ENCODE measurements at places on chromosomes 1 and 21.

- no peak for DNase-seq
These were observed 6.2 kb upstream of the MTMR11 start for GRCh38 chr1:149942885-149943284.

- DNase-seq, result no peak
These were observed 677 bp downstream of the PRKAA2 start for GRCh38 chr1:56645677-56646305.

GRCh38 chr1:206757524-206758266 lies 12.9 kb upstream of the IL19 start:
- no peak for DNase-seq

DNA sequence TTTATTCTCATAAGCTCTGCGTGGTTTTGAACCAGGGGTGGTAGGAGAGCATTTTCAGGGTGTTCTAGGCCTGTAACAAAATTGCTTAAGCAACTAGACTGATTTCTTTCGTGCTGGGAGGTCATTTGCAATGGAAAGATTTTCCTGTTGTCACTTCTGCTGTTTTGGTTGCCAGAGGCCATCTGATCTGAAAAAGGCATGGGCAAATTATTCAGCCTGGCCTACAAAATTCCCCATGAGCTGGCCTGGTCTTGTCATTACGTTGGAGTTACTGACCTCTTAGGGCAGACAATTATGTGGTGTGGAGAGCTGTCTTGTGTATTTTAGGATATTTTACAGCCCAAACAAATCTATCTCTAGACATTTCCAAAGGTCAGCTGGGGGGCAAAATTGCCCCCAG lies 444.4 kb upstream of the DAB1 start:
- DNase-seq, result no peak

GRCh38 chr1:61487801-61488200 lies 237.1 kb downstream of the TM2D1 start:
- no peak for DNase-seq

- no peak for DNase-seq
These were observed 26.2 kb downstream of the EXTL2 start for GRCh38 chr1:100868364-100868995.

- no peak for DNase-seq
These were observed 59.4 kb downstream of the ELK4 start for GRCh38 chr1:205572421-205572820.

DNA sequence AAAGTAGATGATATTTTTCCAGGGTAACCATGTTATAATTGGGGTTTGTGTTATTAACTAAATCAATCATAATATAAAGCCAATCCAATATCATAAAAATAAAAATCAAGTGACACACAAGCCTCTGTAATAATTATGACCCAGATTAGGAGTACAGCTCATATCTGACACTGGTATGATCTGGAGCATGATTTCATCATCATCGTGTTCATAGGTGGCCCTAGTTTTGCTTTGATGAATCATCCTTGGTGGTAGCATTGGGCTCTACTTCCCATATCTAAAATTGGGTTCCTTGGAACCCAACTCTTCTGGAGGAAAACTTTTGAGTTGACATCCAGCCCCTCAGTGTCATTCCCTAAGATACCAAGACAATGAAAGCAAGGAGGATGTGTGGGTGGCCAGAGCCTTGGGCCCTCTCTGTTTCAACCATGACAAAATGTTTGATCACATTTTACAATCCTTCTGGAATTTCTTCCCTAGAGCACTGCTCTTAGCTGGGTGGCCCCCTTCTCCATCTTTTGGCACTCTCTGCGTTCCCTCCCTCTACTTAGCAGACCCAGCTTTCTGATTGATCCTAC lies 37.0 kb upstream of the ENAH start:
- no peak for DNase-seq

DNA sequence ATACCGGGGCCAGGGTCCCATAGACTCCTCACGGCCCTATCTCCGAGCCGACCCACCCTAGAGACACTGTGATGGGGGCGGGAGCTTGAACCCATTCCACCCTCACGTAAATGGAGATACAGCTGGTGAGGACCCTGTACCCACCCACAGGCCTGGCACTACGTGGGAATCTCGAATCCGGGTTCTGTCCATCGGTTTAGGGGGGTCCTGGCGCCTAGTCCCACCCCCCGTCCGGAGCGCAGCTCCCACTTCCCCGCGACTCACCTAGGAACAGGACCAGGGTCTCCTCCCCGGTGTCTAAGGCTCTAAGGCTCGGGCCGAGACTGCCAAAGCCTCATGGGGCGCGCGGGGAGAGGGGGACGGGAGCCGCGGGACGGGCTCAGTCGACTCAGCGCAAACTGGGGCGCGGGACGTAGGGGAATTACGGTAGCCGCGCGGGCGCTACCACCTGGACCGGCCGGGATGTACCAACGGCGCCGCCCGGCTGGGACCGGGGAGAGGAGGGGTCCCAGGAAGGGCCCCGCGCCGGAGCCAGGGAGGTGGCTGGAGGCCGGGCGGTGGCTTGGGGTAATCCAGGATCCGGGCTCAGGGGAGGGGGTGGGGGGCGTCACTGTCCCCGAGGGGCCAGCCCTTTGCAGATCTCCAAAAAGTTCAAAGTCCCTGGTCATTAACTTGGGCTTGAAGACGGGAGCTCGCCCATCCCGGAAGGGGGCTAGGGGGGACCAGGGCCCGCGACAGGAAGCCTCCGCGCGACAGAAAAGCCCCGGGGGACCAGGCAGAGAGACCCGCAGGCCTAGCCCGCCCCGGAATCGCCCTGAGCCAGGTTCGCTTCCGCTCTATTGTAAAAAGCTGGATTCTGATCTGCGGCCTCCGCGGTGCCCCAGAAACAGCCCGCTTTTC lies 1.0 kb downstream of the PLEKHG5 start:
- DNase-seq, result no peak

GRCh38 chr1:3135073-3135702 lies 66.2 kb downstream of the PRDM16 start:
- DNase-seq, result no peak

- no peak for DNase-seq
These were observed 15.7 kb downstream of the GPR157 start for GRCh38 chr1:9112961-9113880.

- DNase-seq, result peak; percentile 87
These were observed 26.2 kb upstream of the A3GALT2 start for GRCh38 chr1:33346927-33347649.

- no peak for DNase-seq
These were observed 17.4 kb downstream of the FMO1 start for GRCh38 chr1:171265686-171266085.

DNA sequence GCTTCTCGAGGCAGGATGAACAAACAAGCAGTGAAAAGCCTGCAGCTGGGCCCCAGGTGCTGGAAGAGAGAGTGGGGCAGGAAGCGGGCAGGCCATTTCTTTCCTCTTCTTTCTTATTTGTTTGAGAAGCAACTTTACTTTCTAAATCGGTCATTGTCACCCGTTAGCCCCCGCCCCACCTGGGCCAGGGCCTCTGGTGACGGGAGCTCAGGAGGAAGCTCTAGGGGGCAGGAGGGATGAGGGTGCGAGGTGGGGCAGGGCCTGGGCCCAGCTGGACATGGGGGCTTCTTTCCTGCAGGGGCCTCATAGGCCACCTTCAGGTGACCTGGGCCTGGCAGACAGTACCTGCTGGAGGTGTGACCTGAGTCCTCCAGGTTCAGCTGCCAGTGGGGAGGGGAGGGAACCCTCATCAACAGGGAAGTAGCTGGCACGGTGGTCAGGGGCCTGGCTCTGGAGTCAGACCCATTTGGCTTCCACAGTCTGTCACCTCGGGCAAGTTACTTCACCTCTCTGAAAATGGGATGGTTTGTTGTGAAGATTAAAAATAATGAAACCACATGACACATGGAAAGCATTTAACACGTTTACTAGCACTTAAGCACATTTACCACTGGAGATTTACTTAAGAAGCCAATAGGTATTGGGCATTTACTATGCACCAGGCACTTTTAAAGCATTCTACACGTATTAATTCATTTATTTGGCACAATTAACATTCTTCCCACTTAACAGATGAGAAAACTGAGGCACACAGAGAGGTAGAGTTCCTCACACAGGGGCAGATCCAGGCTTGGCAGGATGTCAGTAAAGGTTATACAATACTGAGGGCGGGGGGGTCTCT lies 54.1 kb upstream of the ID3 start:
- DNase-seq, result no peak

- DNase-seq, result no peak
These were observed 5.9 kb upstream of the NUF2 start for GRCh38 chr1:163315773-163316374.

DNA sequence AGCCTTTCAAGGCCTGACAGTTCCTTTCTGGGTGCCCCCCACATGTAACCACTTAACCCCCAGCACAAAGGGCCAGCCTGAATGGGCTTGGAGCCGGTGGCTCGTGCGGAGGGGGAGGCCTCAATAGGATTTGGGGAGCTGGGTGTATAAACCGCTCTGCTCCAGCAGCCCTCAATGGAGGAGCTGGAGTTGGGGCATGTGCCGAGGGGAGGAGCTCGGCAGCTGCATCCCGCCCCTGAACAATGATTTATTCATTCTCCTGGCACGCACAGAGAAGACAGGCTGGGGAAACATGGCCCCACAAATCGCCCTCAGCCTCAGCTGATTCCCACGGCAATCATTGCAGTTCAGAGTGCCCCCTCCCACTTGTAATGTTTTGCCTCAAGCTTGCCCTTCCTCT lies 6.9 kb upstream of the C1orf216 start:
- DNase-seq, result no peak

DNA sequence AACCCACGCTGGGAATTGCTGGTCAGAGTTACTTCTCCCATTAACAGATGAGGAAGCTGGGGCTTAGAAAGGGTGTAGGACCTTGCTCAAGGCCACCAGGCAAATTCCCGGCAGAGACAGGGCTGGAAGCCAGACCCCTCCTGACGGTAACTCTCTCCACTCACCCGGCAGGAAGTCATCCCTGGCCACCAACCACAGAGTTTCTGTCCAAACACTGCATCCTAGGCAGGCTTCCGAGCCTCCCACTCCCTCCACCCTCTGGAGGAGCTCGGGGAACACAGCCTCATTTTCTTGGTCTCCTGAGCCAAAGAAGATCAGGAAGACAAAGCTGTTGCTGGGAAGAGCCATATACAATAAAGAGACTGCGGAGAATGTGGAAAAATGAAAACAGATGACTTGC lies 25.0 kb upstream of the ZNF436 start:
- DNase-seq, result peak; percentile 60

Data from skeletal muscle cell (primary cell).